ENCODE measurements at places on chromosomes 3 and 15.

DNA sequence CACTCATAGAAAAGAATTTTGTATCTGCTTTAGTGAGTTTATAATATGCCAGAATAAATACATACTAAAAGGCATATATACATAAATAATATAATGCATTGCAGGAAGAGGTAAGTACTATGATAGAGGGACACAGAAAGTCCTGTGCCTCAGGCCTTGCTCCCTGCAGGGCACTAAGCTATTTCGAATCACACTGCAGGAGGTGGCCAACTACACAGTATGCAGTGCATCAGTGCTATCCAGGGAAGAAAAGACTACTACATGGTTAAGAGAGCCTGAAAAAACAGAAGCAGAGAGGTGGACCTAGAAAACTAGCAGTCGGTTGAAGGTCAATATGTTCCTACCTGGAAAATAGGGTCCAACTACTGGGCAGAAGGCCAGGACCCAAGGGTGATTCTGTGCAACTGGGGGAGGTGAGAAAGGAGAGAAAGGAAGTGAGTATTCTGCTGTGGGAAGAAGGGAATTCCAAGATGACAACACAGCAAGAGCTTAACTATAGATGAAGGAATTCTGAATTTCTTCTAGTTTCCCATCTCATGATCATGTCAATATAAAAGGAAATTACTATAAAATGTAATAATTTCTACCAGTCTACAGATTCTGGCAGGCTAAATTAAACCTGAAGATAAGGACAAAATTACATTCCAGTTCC, 218.0 kb downstream of the ZBTB20 start:
- no peak for DNase-seq

DNA sequence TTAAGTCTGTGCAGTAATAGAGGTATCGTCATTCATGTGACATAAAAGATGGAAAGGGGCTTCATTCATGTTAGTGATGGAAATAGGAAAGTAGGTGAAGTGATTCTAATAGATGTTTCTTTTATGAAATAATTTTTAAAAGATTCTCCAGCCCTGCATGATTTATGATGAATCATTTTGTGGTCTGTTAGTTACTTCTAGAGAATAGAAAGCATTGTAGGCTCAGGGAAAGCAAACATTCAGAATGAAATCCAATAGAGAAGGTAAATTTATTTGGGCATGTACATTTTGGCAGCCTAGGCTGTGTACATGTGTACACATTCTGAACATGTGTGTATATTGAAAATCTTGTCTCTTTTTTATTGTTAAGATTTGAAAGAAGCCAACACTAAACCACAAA, 23.1 kb downstream of the PPARG start:
- no peak for DNase-seq

- no peak for DNase-seq
Observed at GRCh38 chr3:194343561-194343893, 7.6 kb downstream of the CPN2 start.

DNA sequence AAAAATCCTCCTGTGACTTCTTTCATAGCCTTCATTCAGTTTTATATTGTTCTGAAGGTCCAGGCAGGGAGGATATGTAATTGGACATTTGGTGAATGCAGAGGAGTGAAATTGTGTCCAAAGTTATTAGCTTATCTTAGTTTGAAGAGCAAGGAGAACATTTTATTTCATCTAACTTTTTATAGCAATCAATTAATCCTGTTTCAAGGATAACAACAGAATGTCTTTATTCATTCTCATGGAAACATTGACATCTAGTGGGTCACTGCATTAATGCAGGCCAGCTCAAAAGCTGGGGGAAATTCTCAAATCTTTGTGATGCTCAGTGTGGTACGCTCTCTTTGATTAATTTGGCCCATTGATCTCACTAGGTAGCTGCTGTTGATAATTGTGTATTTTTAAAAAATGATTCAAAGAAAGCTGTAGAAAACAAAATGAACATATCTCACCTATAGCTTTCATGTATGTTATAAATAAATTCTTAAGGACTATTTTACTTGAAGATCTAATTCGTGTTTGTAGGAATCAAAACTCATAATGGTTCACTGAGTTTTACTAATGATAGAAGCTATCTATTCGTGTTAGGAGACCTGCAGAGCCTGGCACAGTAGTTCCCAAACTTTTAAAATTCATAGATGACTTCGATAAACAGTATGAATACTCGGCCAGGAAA, 150.8 kb upstream of the KCNMB2 start:
- no peak for DNase-seq

- DNase-seq, result no peak
Observed at GRCh38 chr15:36921484-36922091, 178.8 kb downstream of the MEIS2 start.

- DNase-seq, result no peak
Observed at GRCh38 chr3:125087768-125088391, 32.1 kb upstream of the HEG1 start.

DNA sequence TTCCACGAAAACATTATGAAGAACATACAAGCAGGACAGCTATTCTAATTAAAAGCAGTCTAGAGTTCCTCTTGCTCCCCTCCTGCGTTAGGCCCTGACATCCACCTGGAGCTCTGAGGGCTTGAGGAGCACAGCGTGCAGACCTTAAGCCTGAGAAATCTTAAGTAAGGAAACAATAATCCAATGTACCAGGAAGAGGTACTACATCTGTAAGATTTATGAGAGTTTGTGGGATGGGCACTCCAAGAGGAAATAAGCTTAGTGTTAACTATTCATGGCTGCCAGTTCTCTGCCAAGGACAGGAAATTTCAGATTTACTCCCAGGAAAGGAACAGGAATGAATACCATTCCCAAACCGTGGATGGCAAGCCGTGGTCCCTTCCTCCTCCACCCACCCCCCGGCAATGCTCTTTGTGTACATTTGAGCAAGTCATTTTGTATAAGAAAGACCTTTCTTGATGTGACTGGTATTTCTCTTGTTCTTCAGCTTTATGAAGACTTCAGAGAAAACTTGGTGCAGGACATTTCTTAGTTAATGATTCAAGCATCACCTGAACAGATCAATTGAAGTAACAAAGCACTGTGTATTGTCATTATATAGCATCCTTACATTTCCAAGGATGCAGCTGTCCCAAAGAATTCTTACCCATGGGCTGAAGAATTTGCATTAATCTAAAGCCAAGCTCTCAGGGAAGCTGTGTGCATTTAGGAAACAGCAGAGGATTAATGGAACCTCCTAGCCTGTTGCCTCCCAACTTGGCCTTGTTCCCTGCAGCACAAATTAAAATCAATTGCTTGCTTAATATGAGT, 28.8 kb upstream of the VILL start:
- DNase-seq, result no peak

DNA sequence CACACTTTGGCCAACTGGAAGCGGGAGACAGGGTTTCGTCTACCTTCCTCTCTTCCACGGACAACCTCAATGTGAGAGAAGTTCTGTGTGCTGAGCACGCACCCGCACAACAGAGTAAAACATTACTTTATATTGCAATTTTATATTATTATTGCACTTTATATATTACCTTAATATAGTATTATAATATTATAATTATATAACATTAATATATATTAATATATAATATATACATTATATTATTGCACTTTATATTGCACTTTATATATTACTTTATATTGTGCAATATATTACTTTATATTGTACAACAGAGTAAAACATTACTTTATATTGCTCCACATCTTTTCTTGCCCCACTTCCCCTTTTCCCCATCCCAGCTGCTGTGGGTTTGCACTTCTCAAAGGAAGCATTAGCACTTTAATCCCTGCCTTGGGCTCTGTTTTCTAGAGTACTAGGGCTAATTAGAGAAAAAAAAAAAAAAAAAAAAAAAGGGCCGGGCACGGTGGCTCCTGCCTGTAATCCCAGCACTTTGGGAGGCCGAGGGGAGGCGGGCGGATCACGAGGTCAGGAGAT, 76.4 kb upstream of the SLC4A7 start:
- no peak for DNase-seq

GRCh38 chr3:53151870-53152660, 8.9 kb upstream of the PRKCD start:
- DNase-seq, result no peak

DNA sequence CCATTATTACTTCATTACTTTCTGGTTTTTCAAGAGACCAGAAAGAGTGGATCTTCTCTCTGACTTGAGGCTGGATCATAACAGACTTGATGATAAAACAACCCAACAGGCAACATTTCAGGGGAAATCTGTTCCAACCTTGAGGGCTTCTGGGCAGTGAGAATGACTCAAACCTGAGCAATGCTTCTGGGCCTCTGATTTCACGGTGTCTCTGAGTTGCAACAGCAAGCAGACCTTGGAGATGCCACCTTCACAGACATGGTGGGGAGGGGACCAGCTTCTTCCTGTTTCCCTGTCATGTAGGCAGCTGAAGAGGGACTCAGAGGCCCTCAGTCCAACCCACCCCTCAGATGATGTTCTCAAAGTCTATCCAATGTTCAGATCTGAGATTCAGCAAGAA, 104.0 kb downstream of the ABHD5 start:
- DNase-seq, result no peak

- no peak for DNase-seq
Observed at GRCh38 chr3:141346418-141346817, 21.9 kb upstream of the ZBTB38 start.

DNA sequence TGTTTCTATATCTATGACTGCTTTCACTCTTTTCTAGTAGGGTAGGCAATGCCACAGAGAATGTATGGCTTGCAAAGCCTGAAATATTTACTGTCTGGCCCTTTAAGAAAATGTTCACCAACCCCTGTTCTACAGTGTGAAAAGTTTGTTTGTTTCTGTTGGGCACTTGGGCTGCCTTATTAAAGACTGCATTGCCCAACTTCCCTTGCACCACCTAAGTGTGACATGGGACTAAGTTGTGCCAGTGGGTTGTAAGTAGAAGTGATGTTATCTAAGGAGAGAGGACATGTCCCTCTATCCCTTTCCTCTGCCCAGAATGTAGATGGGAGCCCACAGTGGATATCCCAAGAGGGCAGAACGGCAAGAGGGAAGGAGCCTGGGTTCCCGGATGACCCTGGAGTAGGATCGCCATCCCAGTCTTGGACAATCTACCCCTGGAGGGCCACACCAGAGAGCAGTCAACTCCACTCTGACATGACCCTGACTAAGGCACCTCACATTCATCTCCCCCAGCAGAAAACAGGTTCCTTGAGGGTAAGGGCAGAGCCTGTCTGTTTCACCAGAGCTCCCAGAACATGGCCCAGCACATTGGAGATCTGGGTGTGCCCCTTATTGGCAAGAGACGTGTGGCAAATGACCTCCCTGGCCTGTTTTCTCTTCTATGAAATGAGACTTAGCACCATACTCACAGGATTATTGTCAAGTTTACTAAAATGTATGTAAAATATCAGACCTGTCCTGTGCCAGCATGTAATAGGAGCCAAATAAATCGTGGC, 138.8 kb downstream of the SMAD6 start:
- no peak for DNase-seq

Measured in stimulated activated CD8-positive, alpha-beta memory T cell treated with anti-CD3 and anti-CD28 coated beads, Interleukin-2, amount 100 ng/mL, for 48 hours (primary cell).